ENCODE measurements at places on chromosomes 2 and 18. TPM values are rescaled to one million over a fixed set of nuclear protein-coding genes. Genes with fewer than 3 reads are reported as not detected.

GCG gene
- polyA plus RNA-seq, result not detected

GRCh38 chr2:196337208-196337953 is 166.0 kb upstream of the STK17B start:
- no peak for DNase-seq

OTX1 gene
- polyA plus RNA-seq, result 0.14 TPM

- peak; percentile 22 for DNase-seq
Observed at GRCh38 chr2:240936106-240936505, 30.0 kb downstream of the CROCC2 start.

DUSP28 gene
- 7.4 TPM for polyA plus RNA-seq

DNA sequence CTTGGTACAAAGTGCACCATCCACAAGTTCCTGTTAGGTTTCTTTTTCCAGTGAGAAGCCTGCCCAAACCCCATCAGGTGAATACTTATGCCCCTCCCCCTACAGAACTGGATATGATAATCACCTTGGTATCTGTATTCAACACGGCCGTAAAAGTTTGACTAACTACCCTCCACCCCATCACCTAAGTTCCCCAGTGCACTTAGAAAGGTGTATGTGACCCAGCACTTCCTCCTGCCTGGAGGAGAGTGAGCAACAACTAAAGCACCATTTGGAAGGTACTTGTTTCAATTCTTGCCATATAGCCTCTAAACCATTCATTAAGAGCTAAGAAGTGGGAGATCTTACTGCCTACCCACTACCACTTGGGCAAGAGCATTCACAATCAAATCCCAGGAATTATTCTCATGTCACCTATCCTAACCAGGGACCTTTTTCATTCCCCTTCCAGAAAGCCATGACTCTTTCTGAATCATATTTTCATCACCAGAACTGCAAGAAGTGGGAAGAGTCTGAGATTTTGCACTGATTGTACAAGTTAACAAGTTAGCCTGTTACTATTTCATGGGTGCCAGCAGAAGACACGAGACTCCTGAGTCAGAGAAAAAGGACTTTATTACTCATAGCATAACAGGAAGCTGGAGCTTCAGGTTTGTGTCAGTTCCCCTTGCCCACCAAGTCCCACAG is 53.5 kb upstream of the NDUFV2 start:
- DNase-seq, result no peak

DNA sequence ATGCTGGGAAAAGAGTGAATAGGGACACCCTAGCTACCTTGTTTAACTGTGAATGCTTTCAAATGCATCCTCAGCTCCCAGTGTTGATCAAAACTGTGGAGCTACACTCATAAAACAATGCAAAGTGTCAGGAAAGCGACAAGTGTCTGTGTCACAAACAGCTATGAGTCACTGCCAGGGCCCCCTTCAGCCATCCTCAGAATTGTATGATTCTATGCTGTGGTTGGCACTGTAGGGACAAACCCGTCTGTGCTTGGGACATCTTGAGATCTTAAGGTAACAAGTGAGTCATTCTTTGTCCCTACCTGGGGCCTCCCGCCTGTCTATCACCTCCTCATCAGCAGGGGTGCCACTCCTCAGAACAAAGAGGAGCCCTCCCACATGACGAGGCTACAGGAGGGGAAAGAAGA is 42.4 kb downstream of the KLF7 start:
- DNase-seq, result no peak

- no peak for DNase-seq
Observed at GRCh38 chr2:213156717-213157116, 5.3 kb upstream of the IKZF2 start.

- DNase-seq, result no peak
Observed at GRCh38 chr2:67625178-67625577, 228.0 kb downstream of the ETAA1 start.

CCT7 gene
- 214 TPM for polyA plus RNA-seq

C2orf80 gene
- not detected for polyA plus RNA-seq

INPP1 gene
- 29.7 TPM for polyA plus RNA-seq

GRCh38 chr2:191703079-191703725 is 25.3 kb downstream of the NABP1 start:
- DNase-seq, result no peak

CEP76 gene
- polyA plus RNA-seq, result 11.8 TPM

TRIM43 gene
- polyA plus RNA-seq, result not detected

GRCh38 chr2:202065876-202066275 is 7.2 kb upstream of the KIAA2012 start:
- DNase-seq, result no peak

DNA sequence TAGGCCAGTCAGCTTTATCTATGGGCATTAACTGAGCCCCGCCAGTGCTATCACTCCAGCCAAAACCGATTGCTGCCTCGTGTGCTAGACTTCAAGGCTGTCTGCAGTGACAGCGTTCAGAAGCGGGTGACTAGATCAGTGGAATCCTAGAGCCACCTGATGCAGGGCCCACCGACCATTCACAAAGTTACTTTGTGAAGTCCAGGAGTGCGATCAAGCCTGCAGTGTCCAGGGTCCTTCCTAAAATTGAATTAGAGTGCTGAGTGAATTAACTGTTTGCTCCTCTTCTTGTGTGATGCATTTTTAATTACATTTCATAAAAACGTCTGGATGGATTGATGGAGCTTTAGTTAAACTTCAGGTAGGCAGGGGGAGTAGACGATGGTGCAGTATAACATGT is 13.9 kb downstream of the PCARE start:
- no peak for DNase-seq

GRCh38 chr2:182914852-182915251 is 48.4 kb upstream of the FRZB start:
- no peak for DNase-seq

CCDC74A gene
- 6.5 TPM for polyA plus RNA-seq

DES gene
- 31.3 TPM for polyA plus RNA-seq
